AG09309 (cell line): ENCODE measurements at places on chromosomes 5 and 9.
A peak's percentile ranks its signal among the peaks of the same experiment; 100 is the strongest.

DNA sequence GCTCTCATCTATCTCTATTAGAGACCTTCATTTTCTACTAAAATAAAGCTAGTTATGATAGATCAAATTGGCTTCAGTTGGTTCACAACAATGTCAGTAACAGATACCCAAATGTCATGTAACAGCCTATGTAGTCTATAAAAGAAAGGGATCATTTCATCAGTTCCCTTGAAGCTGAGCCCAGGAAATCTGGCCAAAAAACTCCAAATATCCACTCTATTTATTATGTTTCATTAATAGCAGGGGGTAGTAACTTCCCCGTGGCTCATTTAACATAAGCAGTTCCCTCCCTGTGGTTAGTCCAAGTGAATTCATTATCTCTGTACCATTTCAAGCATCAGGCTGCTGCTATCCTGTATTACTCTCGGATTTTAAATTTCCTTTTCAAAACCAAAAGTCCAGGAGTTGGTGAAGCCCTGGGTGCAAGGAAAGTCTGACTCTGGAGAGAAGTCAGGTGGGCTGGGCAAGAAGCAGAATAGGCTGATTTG lies 66.0 kb downstream of the SH3PXD2B start:
- DNase-seq: no peak

DNA sequence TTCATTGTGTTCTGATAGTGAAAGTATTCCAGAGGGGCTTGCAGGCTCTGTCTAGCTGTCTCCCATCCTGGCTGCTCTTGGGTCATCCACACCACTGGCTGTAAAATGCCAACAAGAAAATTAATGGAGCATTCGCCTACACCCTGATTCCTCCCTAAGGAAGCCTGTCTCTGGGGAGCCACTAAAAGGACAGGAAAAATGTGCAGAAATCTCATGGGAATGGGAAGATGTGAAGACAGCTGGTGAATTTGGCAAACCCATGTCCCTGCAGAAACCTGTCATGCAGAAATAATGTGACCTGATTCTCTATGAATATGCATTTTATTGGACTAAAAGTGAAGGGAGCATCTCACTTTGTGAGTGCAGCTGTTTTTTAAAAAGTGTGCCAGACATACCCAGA lies 265.6 kb downstream of the TUSC1 start:
- no peak for DNase-seq

- no peak for DNase-seq
Observed at GRCh38 chr9:94824411-94824810, 97.9 kb downstream of the AOPEP start.

- DNase-seq: no peak
Observed at GRCh38 chr5:36450229-36451014, 148.7 kb upstream of the RANBP3L start.

DNA sequence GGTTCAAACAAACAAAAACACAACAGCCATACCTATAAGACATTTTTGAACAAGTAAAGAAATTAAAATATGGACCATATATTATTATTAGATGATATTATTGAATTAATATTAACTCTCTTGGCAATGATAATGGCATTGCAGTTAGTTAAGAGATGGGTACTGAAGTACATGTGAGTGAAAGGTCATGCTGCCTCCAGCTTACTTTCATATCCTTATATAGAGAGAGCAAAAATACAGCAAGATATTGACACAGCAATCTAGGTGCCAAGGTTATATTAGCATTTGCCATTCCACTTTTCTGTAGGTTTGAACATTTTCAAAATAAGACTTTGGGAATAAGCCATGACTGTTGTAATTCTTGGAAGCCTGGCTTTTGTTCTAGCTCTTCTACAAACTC lies 6.1 kb downstream of the TNFSF8 start:
- DNase-seq: no peak

DNA sequence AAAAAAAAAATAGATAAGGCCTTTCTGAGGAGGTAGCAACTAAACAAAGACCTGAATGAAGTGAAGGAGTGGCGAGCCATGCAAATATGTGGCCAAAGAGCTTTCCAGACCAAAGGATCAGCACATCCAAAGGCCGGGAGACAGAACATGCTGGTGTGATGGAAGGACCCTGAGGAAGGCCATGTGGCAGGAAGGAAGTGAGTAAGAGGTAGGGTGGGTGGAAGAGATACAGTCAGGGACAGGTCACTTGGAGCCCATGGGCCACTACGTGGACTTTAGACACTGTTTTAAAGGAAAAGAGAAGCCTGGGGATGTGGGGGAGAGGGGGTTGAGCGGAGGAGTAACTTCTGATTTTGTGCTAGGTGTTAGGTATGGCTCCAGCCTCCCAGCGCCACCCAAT lies 31.3 kb downstream of the SPRY4 start:
- DNase-seq: no peak

- DNase-seq: no peak
Observed at GRCh38 chr5:67249590-67249895, 52.9 kb upstream of the CD180 start.

DNA sequence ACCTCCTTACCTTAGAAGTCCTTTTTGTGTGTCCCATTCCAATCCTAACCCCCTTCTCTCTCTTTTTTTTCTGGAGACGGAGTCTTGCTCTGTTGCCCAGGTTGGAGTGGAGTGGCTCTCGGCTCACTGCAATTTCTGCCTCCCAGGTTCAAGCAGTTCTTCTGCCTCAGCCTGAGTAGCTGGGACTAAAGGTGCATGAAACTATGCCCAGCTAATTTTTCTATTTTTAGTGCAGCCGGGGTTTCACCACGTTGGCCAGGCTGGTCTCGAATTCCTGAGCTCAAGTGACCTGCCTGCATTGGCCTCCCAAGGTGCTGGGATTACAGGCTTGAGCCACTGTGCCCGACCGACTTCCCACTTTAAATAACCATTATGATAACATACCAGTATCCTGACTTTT lies 17.5 kb downstream of the TMEM38B start:
- DNase-seq: no peak

GRCh38 chr5:149837680-149838269 lies 106.8 kb downstream of the PDE6A start:
- DNase-seq: peak; percentile 14
